ENCODE measurements at places on chromosomes 6 and 20.

GRCh38 chr6:79538106-79538971 is 1.1 kb upstream of the LCA5 start:
- no peak for DNase-seq

- no peak for DNase-seq
Measured at GRCh38 chr6:167831281-167831828, 4.6 kb downstream of the AFDN start.

DNA sequence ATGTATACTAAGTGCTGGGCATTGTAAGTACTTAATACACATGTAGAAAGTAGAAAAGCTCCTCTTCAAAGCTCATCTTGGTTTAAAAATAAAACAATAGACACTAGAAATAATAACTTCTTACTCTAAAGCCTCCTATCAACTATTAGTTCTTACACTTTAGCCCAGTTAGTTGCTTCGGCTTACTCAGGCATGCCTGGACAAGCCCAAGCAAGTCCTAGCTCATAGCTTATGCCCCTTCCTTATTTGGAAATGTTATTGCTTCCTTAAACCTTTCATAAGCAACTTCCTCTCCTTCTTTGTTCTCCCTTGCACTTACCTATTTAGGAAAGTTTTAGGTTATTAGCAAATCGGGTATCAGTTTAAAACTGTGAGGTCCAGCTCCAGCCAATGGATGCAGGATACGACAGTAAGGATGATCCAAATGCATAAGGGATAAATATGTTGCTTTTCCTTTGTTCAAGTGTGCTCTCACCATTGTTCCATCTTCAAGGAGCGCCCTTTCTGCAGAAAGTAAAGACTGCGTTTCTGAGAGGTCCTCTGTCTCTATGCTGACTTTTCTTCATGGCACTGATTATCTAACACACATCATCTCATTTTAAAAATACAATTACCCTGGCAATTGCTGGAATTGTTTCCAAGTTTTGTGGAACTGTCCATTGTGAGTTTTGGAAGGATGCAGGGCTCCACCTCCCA is 12.3 kb downstream of the TMEM30A start:
- DNase-seq, result no peak

GRCh38 chr6:12010635-12011275 is 1.4 kb upstream of the HIVEP1 start:
- peak; percentile 76 for DNase-seq

GRCh38 chr6:2184700-2185455 is 60.5 kb downstream of the GMDS start:
- no peak for DNase-seq

DNA sequence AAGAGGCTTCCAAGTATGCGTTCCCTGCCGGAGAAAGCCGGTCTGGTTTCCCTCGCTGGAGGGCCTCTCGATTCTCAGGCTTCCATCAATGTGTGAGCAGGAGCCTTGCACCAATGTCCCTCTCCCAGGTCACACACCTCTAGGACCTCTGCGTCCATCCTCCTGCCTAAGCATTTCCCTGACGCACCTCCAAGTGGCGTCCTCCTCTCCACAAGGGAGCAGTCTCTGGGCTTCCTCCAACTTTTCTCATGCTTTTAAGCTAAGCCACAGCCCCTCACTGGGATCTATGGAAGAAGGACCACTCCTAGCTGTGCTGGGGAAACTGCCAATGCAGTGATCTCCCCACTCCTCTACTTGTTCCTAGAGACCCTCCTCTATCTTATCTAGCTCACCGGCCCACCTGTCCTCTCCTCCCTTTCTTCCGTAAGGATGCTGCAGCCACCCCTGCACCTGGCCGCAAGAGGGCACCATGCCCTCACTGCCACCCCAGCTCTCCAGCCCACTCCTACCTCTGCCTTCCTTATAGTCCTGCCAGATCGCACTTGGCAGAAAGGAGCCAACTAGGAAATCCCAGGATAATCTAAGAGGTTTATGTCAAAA is 258.7 kb downstream of the LRFN2 start:
- DNase-seq, result no peak

GRCh38 chr6:144090384-144090783 is 5.0 kb downstream of the SF3B5 start:
- DNase-seq, result no peak

GRCh38 chr6:43800298-43800623 is 30.2 kb downstream of the VEGFA start:
- DNase-seq, result no peak

DNA sequence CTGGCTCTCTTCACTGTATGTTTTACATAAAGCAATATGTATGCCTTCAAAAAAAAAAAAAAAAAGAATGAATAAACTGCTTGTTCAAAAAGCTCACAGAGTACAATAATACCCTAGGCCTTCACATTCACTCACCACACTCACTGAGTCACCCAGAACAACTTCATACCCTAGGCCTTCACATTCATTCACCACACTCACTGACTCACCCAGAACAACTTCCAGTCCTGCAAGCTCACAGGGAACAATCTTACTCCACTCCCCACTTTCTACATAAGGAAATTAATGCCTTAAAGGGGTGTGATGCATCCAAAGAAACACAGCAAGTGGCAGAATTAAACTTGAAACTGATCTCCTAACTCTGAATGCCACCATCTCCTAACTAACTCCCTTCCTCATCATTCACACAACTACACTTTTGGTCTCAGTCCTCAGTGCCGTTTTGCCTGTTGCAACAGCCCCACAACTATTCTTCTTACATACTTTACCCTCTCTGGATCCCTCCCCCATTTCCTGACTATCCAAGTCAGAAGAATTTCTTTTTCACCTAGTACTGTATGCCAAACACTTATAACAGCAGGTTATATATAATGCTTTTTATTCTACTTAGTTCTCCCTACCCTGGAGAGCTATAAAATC is 34.2 kb downstream of the NHSL1 start:
- peak; percentile 98 for DNase-seq

DNA sequence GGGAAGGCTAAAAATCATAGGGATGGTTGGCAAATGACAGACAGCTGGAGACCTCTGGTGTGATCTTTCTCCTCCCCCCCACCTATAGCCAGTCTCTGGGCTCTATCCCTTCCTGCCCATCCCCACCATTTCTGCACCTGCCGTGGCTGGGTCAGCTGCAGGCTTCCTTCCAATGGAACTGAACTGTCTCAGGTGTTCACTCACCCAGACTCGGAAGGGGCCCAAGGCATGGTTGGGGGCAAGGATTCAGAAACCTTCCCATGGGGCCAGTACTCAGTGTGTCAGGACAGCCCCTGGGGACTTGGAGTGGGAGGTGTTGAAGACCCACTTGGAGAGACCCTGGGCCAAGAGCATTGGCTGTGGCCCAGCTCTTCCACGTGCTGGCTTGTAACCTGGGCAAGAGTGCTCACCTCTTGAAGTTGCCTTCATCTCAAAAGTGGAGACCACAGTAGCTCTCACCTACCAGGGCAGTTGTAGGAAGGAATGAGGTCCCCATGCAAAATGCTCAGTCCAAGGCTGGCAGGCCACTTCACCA is 1.7 kb upstream of the PHACTR3 start:
- no peak for DNase-seq

DNA sequence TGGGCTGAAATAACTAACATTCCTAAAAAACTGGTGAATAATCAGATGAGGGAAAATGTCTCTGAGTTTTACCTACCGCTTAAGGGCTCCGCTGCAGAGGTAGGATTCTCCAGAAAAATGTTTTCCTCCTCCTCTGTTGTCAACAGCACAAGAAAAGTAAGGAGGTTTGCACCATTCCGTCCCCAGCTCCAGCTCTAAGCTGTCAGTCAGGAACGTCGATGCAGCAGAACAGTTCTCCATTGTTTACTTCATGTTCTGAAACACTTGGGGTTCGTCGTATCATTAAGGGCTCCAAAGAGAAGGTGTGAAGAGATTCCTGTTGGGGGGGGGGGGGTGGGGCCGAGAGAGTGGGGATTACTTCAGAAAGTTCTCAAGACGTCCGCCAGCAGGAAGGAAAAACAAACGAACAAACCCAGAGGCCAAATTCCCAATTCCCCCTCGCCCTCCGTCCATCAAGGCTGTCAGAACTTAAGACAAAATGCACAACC is 734 bp downstream of the MMS22L start:
- DNase-seq, result no peak

GRCh38 chr20:9517297-9518162 is 3.1 kb downstream of the LAMP5 start:
- no peak for DNase-seq

- DNase-seq, result no peak
Measured at GRCh38 chr6:89372506-89372901, 20.0 kb upstream of the UBE2J1 start.

GRCh38 chr6:42315991-42316970 is 98.6 kb upstream of the MRPS10 start:
- DNase-seq, result no peak

All from foreskin melanocyte (primary cell).